ENCODE measurements at places on chromosomes 7 and 10. TPM values are rescaled to one million over a fixed set of nuclear protein-coding genes. Genes with fewer than 3 reads are reported as not detected.

The PRKCQ gene
- total RNA-seq, result under 0.01 TPM

The MYH16 gene
- total RNA-seq, result not detected

The CALML3 gene
- total RNA-seq, result under 0.01 TPM

The PLPP4 gene
- total RNA-seq, result 0.46 TPM

The TMEM213 gene
- total RNA-seq, result not detected

The LRRC4 gene
- total RNA-seq, result 0.46 TPM

The ADIRF gene
- 110 TPM for total RNA-seq

The C10orf53 gene
- not detected for total RNA-seq

The NUTM2D gene
- 1.5 TPM for total RNA-seq

The ZNF804B gene
- total RNA-seq, result not detected

The ZNF727 gene
- 0.28 TPM for total RNA-seq

The ADCYAP1R1 gene
- not detected for total RNA-seq

The PRTFDC1 gene
- 23.3 TPM for total RNA-seq

The PSD gene
- 6.3 TPM for total RNA-seq

The CACNA2D1 gene
- total RNA-seq, result 90.3 TPM

The MYL10 gene
- total RNA-seq, result not detected

The CUL2 gene
- 30.6 TPM for total RNA-seq

The CCZ1B gene
- total RNA-seq, result 43.9 TPM

The FAM25G gene
- not detected for total RNA-seq

The ZNF735 gene
- total RNA-seq, result not detected

The SMKR1 gene
- 0.09 TPM for total RNA-seq

The SPDYE2B gene
- not detected for total RNA-seq

The NEBL gene
- under 0.01 TPM for total RNA-seq
